SK-N-SH (cell line): ENCODE measurements at places on chromosomes 16 and 17. TPM values are rescaled to one million over a fixed set of nuclear protein-coding genes. Genes with fewer than 3 reads are reported as not detected.
A peak's percentile ranks its signal among the peaks of the same experiment; 100 is the strongest.

DNA sequence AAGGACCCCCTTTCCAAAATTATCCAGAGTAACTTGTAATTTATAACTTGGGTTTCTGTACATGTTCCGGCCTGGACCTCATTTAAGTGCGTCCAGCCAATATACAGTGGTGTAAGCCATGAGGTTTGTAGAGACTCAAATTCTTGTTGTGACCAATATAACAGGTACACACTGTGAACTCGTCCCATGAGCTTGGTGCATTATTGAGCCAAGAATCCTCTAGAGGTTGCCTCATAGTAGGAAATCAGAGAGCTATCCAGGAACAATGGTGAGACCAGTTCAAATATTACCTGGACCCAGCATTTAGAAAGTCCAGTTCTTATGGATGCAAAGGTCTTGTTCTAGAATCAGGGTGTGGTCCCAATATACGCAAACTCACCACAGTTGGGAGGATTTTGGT, 138.2 kb downstream of the NPIPB5 start:
- no peak for DNase-seq

DNA sequence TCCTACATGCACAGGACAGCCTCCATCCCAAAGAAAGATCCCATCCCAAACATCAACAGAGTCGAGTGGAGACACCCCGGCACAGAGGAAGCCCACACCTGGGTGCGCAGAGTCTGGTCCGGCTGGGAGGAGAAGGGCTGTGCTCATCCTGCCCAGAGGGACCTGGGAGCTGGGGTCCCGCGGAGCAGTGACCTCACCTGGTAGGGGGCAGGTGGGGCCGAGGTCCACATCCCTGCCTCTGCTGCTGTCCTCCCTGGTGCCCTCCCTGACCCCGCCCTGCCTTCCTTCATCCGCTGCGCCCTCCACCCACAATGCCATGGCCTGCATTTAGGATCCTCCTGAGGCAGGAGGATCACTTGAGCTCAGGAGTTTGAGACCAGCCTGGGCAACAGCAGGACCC, 2.9 kb downstream of the C16orf90 start:
- no peak for DNase-seq

SHISA6 gene
- not detected in 2 replicates for polyA plus RNA-seq

DNA sequence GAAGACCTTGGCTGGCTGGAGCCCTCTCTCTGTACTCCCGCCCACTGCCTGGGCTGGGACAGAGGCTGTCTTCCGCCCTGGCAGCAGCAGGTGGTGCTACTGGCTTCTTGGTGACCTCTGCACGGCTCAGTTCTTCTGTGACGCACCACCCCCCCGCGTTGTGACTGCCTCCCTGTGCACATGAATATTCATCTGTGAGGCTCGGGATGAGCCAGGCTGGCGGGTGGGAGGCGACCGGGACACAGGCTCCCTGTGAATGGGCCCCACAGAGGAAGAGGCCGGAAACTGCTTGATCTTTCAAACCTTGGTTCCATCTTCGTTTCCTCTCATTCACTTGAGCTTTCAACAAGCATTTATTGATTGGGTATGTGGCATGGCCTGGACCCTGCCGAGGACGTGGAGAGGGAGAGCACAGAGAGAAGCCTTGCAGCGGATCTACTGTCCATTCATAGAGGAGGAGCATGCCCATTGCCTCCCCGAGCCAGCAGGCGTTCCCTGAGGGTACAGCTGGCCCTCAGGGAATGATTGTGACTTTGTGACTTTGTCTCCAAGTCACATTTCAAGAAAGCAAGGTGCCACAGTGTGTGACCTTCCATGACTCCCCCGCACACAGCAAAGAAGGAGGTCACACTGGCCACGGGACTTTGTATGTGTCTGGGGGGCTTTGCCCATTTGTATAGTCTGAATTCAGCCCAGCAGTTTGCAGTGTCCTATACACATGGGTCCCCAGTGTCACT, 45.0 kb downstream of the B9D1 start:
- no peak for DNase-seq

GRCh38 chr17:12116143-12116542, 95.5 kb downstream of the MAP2K4 start:
- no peak for DNase-seq

DNA sequence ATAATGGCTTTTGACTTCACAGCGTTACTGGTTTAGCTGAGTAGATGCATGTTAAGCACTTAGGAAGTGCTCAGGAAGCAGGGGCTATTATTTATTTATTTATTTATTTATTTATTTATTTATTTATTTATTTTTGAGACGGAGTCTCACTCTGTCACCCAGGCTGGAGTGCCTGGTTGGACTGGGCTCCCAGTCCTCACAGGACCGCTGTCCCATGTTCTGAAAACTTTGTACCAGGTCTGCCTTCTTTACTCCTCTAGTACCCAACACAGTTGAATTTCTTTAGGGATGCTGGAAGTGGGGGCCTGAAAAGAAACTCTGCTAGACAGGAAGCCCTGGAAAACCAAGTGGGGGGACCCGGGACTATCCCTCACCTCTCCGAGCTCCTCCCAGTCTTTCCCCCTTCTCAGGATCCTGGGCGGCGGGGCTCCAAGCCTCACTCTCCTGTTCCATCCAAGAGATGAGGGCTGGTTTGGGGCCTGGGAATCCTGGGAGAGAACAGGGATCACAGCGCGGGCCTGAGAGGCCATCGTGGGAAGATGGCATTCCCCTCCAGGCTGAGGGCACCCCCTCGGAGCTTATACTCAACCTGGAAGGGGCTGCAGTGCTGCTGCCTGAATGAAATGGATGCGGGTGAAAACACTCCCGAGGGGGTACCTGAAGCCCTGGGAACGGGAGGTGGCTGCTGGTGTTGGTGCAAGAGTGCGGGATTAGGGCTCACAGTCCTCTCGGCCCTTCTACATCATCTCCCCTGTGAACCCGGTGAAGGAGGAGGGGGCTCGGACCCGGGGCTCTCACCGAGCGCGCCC, 674 bp downstream of the ZNF688 start:
- DNase-seq, result peak; percentile 74

DNA sequence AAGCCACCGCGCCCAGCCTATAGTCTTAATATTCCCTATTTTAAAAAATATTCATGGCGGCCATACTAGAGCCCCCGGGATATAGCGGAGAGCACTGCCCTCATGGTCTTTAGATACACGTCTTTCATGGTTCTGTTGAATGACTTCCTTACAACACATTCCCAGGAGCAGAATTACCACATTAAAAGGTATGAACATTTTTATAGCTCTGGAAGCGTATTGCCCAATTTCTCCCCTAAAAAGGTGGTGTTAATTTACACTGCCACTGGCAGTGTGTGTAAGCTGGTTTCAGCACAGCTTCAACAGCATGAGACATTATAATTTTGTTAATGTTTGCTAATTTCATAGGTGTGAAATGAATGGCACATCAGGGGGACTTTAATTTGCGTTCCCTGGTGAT, 19.0 kb downstream of the C17orf100 start:
- DNase-seq, result no peak

DNA sequence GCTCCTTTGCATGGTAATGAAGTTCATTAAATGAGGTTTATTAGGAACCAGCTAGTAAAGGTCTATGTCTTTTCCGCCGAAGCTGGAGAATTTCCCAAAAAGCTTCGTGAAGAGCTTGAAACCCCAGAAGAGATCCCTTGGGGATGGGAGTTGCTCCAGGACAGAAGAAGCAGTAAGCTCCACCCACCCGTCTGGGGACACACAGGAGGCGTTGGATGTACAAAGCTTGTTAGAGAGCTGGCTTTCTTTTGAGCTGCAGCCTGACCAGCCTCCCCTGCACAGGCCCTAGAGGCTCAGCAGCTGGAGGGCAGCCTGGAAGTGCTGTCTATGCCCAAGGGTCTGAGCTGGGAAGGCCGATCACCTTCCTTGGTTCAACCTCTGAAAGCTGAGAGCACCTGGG, 147.4 kb upstream of the SDK2 start:
- DNase-seq, result no peak

DNA sequence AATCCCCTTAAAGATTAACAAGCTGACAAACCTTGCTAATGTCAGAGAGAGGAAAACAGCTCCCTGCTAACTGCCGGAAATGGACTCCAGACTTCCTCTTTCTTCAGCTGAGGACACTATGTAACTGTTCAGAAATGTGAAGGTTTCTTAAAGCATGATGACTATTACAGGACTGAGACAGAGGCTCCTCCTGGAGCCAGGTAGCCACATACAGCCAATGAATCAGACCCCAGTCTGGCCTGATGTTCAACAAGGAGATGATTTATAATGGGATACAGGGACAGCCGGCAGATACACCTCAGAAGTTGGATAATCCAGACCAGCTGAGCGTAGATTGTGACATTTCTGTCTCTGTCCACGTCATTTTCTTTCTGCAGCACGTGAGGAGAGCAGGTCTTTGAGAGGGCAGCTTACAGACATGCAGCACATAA, 216.2 kb downstream of the HS3ST3A1 start:
- no peak for DNase-seq

GTF3C1 gene
- 30.1 and 47.2 TPM in 2 replicates for polyA plus RNA-seq

DNA sequence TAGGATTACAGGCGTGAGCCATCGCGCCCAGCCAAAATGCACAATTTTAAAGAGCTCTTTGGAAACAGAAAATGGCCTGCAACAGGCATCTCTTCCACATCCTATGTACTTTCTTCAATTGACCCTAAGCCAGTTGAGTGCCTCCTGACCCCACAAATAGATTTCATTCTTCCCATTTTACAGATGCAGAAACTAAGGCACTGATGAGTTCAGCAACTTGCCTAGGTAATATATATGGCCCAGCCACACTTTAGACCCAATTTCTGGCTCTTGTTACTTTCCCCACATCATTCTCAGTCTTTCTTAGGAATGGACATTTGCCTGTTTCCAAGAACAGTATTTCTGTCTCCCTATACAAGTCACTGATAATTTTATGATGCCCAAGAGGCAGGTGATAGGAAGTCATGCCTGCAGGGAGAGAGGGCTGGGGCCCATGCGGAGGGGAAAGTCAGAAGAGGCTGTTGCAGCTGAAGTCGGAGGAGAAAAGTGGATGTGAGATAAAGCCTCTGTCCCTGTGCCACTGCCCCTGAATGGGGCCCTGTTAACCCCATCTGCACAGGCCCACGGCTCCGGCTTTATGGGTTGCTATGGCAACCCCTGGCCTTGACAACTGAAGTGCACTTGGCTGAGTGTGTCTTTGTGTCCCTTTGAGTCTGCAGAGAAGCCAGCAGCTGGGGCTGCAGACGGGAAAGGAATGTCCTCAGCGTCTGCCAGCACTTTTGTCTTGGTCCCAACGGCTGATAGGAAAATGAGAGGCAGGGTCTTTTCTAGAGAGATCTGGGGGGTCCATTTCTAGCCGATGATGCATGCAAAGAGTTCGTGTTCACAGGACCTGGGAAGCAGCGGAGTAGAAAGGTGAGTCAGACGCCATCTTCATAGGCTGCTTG, 45.9 kb downstream of the ABAT start:
- peak; percentile 80 for DNase-seq

SLC16A3 gene
- polyA plus RNA-seq, result 68.8 and 70.7 TPM in 2 replicates

DNA sequence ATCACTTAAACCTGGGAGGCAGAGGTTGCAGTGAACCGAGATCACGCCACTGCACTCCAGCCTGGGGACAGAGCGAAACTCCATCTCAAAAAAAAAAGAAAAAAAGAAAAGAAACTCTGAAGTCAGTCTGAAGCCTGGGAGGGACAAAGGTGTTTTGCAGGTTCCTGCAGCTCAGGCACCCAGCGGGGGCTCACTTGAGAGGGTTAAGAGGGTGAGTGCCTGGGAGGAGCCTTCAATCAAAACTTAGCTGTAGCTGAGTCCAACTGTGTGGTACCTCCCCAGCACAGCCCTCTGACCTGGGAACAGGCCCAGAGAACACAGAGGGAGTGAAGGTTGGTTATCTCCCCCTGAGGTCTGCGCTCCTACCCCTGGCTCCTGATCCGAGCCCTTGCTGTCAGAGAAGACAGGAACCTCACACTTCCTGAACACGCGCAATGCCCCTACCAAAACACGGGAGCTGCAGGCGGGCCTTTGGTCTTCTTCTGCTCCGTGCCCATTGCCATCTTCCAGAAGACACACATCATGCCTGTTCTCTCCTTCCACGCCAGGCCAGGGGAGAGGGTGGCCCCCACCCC, 20.4 kb upstream of the ZC3H18 start:
- peak; percentile 16 for DNase-seq

GRCh38 chr16:22386976-22387375, 12.6 kb upstream of the CDR2 start:
- no peak for DNase-seq

DNA sequence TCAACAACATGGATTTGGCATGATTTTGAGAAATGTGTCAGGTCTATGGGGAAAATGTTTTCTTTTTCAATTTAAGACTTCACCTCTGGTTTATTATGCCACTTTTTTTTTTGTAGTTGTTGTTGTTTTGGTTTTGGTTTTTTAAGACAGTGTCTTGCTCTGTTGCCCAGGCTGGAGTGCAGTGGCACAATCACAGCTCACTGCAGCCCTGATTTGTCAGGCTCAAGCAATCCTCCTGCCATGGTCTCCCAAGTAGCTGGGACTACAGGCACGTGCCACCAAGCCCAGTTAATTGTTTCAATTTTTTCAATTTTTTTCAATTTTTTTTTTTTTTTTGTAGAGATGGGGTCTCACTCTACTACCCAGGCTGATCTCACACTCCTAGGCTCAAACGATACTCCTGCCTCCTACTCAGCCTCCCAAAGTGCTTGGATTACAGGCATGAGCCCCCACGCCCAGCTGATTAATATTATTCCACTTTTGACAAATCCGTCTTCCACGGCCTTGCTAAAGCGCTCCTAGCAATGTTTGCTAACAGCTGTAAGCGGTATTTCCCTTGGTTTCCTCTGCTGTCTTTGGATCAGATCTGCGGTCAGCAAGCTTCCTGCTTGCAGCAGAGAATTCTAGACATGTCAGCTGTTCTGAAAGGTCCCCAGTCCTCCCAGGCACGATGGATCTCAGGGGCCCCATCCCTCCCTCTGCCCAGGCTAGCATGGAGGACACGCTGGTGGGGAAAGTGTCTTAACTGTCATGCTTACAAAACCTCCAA, 7.0 kb upstream of the MILR1 start:
- DNase-seq, result no peak

- DNase-seq, result no peak
Measured at GRCh38 chr17:62825182-62825581, 17.1 kb upstream of the MARCHF10 start.

TMEM238L gene
- not detected in 2 replicates for polyA plus RNA-seq

- no peak for DNase-seq
Measured at GRCh38 chr17:77366206-77366557, 225.4 kb downstream of the SEC14L1 start.

- no peak for DNase-seq
Measured at GRCh38 chr17:60606036-60606435, 6.0 kb downstream of the PPM1D start.

KIF2B gene
- not detected in 2 replicates for polyA plus RNA-seq

GRCh38 chr16:67531247-67531646, 2.6 kb downstream of the RIPOR1 start:
- no peak for DNase-seq

DNA sequence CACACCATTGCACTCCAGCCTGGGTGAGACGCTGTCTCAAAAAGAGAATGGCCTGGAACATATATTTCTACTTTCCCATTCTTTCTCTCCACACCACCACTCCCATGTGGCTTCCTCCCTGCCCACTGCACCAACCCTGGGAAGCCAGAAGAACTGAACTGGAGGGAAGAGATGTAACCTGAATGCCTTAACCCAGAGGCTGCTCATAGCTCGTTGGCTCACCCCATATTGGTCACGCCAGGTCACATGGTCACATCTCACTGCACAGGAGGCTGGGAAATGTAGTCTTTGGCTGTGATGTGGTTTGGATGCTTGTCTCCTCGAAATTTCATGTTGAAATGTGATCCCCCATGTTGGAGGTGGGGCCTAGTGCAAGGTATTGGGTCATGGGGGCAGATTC, 5.9 kb upstream of the DNAH17 start:
- DNase-seq, result peak; percentile 63

- DNase-seq, result no peak
Measured at GRCh38 chr17:2347805-2348685, 10.7 kb downstream of the SGSM2 start.
